ENCODE measurements at places on chromosomes 5 and 9. TPM values are rescaled to one million over a fixed set of nuclear protein-coding genes. Genes with fewer than 3 reads are reported as not detected.

DNA sequence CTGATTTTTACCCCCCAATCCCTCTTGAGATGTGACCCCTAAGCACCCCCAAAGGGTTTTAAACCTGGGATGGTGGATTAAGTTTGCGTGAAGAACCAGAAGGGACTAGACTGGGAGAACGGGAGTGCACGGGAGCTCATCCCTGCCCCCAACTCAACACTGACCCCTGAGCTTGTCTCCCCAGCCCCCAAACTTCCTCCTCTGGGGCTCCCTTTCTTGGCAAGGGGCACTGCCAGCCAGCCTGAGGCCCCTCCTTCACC lies 5.0 kb upstream of the SET start:
- peak; percentile 51 for DNase-seq

GRCh38 chr9:133589454-133590227 lies 19.5 kb downstream of the FAM163B start:
- no peak for DNase-seq

GRCh38 chr5:90865180-90865579 lies 306.6 kb downstream of the ADGRV1 start:
- DNase-seq = no peak

DNA sequence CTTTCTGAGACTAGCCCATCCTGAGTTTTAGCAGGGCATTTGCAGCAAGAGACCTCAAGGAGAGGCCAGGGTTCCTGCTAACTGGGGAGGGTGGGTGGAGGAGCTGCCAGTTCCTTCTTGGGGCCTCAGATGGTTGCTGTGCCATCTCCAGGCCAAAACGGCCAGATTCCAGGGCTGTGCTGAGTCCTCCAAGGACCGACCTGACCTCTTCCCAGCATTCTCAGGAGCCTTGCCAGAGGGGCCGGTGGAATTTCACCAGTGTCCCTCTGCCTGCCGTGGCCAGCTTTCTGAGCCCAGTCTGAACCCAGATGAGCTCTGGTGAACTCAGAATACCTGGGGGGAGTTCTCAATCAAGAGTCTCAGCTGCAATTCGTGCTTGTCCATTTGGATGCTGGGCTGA lies 54.3 kb downstream of the TSTD2 start:
- DNase-seq = no peak

GRCh38 chr5:113068559-113068958 lies 92.0 kb downstream of the DCP2 start:
- DNase-seq = no peak

- no peak for DNase-seq
These were observed 177.6 kb upstream of the IER5L start for GRCh38 chr9:129355631-129356030.

DNA sequence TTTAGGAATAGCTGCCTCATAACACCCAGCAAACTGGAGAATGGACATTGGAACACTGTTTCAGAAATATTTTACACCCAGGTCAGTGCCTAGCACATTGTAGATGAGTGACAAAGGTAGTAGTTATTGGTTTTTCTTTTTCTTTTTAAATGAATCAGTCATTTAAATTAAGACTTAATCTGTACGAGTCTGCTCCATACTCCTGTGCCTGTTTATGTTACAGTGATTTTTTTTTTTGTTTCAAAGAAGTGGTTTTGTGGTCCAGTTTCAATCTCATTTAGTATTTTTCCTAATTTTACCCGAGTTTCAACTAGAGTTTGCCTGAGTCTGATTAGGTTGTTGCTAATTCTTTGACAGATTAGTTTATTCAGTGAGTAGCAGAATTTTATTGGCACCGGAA lies 16.2 kb downstream of the LMNB1 start:
- DNase-seq = no peak

GRCh38 chr5:179605026-179605833 lies 18.2 kb downstream of the HNRNPH1 start:
- DNase-seq = no peak

DNA sequence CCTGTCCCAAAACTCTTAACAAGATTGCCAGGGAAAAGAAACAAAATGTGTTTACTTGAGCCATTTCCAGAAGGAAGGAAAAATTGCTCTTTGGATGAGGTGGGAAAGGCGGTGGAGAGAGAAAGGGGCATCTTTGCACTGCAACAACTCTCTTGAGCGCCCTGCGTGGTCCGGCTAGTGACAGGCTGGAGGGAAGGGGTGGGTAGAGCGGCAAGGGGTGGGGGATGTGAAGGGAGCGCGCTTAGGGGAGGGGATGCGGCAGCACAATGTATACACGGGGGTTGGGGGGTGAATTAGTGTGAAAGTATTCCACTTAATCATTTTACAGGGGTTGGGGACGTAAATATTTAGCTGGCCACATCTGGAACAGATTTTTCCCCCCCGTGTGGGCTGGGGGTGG lies 1.3 kb downstream of the FGF10 start:
- peak; percentile 34 for DNase-seq

DNA sequence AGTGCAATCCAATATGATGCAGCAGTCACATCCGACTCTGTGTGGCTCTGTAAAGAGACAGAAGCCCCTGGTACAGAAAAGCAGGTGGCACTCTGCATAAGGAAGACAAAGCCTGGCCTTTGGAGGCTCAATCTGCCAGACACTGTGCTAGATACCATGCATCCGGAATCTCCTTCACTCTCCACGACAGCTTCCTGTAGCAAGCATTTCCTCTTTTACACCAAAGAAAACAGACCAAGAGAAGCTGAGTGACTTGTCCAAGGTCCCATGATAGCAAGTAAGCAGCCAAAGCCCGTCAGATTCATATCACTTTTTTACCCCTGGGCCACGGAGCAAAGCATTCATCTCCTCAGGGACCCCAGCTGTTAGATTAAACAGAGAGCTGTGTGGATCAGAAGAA lies 64.2 kb upstream of the SMIM23 start:
- no peak for DNase-seq

- DNase-seq = no peak
These were observed 304.1 kb downstream of the MAT2B start for GRCh38 chr5:163809473-163809872.

- no peak for DNase-seq
These were observed 37.0 kb downstream of the SLC38A9 start for GRCh38 chr5:55675119-55675518.

DNA sequence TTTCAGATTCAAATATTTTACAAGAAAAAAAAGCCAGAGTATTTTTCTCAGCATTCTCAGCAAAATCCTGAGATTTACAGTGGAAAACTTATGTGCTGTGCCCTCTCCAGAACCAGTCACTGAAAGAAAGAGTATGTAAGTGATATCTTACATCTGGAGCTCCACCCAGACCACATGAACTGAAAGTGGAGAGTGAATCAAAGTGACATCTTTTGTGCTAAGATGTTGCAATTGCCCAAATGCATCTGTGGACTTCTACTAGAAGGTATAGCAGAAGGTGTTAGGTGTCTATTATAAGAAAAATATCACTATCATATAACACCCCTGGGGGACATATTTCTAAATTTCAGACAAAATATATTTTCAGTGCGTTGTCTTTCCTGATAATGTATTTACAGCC lies 49.0 kb upstream of the RIC1 start:
- DNase-seq = no peak

DNA sequence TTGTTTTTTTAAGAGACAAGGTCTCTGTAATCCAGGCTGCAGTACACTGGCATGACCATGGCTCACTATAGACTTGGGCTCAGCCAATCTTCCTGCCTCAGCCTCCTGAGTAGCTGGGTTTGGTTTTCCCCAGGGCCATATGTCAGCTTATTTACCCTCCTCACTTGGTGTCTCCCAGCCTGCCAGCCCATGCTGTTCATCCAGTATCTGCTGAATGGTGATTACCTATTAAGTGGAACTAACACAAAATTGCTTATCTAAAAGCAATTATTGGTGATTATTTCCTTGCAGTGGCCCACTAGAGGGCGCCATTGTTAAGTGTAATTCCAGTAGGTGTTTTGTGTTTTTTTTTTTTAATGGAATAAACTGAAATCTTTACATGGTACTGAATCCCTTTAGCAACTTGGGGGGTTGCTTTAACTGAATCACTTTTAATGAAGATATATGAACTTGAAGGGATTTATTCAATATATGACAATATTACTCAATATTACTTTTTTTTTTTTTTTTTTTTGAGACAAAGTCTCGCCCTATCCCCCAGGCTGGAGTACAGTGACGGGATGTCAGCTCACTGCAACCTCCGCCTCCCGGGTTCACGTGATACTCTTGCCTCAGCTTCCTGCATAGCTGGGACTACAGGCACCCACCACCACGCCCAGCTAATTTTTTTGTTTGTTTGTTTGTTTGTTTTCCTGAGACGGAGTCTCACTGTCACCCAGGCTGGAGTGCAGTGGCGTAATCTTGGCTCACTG lies 13.8 kb downstream of the EXOSC2 start:
- peak; percentile 75 for DNase-seq

- no peak for DNase-seq
These were observed 8.9 kb downstream of the IRF1 start for GRCh38 chr5:132481596-132482211.

- peak; percentile 42 for DNase-seq
These were observed 17.5 kb downstream of the TNIP1 start for GRCh38 chr5:151063142-151063989.

GRCh38 chr5:10876006-10876744 lies 115.1 kb upstream of the DAP start:
- DNase-seq = no peak

DNA sequence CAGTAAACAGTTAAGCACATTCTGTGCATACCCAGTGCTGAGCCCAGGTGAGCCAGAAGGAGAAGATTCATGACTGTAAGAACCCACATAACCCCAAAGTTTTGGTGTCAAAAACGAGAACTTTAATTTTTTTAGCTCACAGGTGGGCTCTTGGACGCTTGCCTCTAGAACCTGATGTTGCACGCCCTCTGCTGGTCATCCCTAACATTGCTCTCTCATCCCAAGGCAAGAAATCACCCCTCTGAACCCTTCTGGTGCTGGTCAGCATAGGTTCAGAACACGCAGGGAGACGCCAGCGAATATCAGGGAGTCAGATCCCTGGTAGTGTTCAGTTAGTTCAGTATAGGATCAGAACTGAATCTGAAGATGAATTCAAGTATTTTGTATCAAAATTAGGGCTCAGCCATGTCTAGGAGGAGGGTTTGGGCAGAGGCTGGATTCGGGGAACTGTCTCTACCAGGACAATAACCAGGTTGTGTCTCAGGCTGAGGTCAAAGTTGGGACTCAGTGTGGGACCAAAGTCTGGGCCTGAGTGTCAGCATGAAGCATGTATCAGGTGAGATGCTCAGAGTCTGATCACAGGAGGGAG lies 4.1 kb upstream of the DNAJB5 start:
- no peak for DNase-seq

DNA sequence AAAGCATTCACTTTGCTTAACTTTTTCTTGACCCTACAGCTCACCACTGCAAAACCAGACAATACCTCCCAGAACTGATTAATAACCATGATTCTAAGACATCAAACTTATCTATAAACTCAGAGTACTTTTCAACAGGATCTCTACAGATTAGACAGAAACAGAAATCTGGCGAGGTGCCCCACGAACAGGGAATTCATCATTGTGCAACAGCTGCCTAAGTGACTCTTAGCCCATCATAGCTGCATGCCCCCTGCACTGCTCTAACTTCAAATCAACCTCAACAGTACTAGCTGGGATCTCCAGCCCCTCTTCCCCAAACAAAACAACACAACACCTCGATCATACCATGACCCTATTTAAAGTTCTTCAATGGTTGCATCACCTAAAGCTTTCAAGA lies 16.1 kb upstream of the COL23A1 start:
- no peak for DNase-seq

DNA sequence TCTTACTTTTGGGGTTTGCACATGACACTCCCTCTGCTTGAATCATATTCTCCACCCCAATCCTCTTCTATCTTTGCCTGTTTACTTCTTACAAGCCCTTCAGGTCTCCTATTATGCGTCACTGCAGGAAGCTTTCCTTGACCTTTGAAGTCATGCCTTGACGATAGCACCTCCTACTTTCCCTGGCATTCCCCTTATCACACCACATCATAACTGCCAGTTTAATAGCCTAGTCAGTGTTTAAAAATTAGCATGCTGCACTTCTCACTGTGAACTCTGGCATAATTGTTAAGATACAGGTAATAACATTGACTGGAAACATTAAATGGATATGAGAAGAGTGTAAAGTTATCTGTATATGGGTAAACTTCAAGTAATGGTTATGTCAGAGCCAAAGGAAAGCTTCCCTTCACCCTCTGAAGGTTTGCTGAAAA lies 37.1 kb upstream of the CEP120 start:
- no peak for DNase-seq

DNA sequence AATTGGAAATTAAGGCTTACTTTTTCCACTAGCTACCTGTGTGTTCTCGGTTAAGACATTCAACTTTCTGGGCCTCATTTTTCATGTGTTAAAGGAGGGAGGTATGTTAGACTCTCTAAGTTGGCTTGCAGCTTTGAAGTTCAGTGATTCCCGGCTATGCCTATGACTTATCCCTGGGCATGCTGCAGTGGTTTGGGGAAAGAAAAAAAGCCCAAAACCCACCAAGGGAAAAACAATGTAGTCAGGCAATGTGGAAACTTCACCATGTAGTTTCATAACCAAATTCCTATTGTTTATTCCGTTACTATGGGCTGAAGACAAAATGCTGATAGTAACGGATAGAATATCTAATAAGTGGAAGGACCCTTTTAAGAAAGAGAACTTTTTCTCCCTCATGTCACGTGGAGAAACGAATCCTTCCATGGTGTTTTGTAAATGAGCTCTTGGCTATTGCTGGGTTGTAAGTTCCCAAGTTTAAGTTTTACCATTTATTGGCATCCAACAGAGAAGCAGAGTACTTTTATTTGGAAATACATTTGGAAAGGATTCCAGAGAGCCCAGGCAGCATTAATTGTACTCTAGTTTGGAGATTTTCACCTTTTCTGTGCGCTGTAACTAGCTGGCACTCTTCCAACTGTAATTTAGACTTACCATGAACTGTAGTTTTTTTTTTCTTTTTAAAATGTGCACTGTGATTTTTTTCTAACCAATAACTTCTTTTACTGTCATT lies 84.9 kb upstream of the MPDZ start:
- DNase-seq = peak; percentile 39

DNA sequence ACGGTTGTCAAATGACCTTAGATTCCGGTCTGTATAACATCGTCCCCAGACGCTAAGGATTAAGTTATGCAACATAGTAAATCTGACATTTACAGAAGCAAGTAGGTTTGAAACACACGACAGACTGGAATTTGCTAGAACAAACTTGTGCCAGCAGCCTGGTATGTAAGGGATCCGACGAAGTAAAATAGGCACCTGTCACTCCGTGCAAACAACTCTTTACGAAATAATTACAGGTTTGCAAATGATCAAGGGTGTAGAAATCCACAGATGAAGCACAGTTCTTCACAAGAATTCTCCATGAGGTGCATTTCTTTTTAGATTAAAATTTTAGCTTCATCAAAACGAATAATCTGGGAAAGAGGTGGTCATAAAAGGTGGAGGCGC lies 508 bp downstream of the MOCS2 start:
- no peak for DNase-seq

Gene WNT8A
- not detected for polyA plus RNA-seq

Gene TAF11L8
- polyA plus RNA-seq = not detected

Gene PCDHGA2
- polyA plus RNA-seq = 2.8 TPM

Gene PTPN3
- polyA plus RNA-seq = 2.7 TPM

Gene FABP6
- not detected for polyA plus RNA-seq

Gene DROSHA
- 79.6 TPM for polyA plus RNA-seq

Gene SLC45A2
- polyA plus RNA-seq = not detected

Gene QRFP
- not detected for polyA plus RNA-seq

Gene DBH
- polyA plus RNA-seq = 0.41 TPM

Data from muscle of arm (tissue), 14 donors.